ENCODE measurements at places on chromosomes 1 and 21.
A peak's percentile ranks its signal among the peaks of the same experiment; 100 is the strongest.

DNA sequence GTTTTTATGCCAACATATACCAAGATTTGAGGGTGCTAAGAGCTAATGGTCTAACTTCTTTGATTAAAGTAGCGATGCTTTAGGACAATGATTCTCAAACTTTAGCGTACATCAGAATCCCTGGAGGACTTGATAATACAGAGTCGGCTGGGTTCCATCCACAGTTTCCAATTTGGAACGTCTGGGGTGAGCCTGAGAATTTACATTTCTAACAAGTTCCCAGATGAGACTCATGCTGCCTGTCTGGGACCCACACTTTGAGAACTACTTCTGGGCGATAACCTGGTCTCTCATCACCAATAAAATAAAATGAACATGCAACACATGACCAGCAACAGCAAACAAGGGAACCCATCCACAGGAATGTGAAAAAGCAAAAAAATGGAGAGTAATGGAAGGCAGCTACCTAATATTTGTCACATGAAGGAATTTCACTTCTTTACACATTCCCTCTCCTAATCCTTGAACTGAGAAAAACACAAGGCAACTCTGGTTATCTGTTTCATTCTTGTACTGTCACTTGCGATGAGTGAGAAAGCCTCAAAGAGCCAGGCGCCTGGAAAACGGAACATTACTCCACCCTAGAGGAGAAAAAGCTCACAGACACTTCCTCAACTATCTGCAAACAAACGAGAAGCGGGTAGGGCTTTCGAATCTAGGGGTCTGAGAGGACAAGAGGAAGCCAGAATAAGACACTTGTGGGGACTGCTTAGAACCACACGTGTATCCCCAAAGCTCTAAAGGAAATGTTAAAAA is 14.0 kb downstream of the HSF2BP start:
- peak; percentile 54 for DNase-seq

DNA sequence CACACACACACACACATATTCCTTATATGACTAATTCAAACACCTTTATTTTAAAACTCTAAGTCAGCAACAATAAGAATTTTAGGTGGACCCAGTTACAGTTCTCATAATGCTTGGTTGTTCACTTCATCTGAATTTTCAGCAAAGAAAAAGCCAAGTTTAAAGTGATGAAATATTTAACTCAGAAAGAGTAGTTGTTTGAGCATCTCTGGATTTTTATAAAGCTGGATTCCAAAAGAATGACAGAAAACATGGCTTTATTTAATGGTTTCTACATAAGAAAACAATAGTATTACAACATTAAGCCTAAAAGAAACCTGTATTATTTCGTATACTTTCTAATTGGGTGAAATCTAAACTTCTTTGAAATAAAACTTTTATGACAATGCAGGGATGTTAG is 54.2 kb upstream of the ADAMTS5 start:
- no peak for DNase-seq

GRCh38 chr1:175002910-175003517 is 3.3 kb downstream of the CACYBP start:
- no peak for DNase-seq

DNA sequence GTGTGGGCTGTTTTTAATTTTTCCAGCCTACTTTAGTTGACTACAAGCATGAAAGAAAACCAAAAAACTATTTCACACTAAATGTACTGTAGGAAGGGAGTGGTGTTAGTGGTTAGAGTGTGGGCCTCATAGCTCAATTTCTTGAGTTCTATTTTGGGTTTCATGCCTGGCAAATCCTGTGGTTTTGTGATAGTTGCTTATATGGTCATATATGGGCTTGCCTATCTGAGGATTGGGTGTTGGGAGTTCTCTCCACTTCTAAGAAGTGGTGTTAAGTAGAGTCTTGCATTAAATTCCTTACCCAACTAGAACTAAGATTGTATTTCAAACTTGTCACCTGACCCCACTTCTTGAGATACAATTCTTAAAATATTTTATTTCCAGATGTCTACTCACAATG is 37.8 kb upstream of the COL11A1 start:
- no peak for DNase-seq

- no peak for DNase-seq
Observed at GRCh38 chr1:63362578-63362977, 4.8 kb upstream of the ALG6 start.

DNA sequence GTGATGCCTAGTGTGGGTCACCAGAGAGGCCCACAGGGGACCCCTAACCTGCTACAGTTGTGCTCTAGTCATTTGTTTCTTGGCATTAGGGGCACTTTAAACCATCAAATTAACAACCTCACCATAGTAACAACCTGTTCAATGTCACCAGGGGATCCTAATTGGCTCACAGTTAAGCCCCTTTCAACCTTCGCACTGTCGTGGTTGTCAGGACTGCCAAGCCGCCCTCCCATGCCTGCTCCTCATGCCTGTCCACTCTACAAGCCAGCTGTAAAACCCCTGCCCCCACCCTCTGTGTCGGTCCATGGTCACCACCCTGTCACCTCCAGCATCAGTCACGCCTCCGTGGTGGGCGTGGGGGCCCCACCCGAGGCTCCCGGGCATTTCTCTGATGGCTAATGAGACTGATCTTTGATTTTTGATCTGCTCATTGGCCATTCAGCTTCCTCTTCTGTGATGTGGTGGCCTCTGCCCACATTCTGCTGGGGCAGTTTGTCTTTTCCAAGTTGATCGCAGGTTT is 96.6 kb downstream of the WDR4 start:
- no peak for DNase-seq

DNA sequence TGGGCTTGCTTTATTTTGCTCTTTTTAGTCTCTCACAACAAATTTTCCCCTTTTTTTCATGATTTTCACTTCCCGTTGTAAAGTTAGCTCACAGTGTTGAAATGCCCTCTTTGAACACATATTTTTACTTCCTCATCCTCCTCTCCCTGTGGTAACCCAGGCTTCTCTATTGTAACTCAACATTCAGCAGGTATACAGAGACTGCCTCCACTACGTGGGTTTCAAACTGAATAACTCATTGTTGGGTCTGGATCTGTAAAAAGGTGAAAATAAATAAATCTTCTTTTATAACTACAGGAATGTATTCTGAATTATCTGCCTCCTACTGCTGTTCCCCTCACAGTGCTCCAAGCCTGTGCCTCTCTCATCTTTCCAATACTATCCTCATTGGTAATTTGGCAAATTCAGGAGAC is 166.4 kb downstream of the RUNX1 start:
- no peak for DNase-seq

- DNase-seq, result no peak
Observed at GRCh38 chr1:914131-914890, 9.4 kb upstream of the SAMD11 start.

DNA sequence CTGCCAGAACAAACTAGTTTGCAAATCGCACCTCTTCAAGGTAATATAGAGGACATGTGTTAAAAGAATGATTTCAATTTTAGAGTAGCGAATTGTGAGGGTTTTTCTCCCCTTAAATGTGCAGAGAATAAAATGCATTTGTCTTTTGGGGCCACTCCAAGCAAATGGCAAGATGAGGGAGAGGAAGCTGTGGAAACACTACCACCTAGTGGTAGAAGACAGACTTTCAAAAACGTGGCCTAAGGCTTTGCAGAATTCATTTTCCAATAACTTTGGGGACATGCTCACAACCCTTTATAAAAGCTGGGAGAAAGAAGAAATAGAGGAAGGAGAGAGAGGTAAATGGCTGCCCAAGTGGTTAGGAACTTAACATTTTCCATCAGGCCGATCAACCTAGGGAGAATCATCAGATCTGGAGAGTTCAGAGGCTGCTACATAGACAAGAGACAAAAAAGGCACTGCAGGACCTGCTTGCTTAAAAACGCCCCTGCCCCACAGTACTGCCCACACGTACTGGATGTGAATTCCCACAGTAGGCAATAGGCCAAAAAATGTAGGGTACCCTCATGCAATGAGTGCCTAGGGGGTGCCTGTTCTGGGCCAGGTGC is 15.7 kb upstream of the RCAN1 start:
- no peak for DNase-seq

- no peak for DNase-seq
Observed at GRCh38 chr21:45449658-45450422, 44.9 kb downstream of the COL18A1 start.

GRCh38 chr1:65759516-65759915 is 33.2 kb upstream of the PDE4B start:
- DNase-seq, result no peak

DNA sequence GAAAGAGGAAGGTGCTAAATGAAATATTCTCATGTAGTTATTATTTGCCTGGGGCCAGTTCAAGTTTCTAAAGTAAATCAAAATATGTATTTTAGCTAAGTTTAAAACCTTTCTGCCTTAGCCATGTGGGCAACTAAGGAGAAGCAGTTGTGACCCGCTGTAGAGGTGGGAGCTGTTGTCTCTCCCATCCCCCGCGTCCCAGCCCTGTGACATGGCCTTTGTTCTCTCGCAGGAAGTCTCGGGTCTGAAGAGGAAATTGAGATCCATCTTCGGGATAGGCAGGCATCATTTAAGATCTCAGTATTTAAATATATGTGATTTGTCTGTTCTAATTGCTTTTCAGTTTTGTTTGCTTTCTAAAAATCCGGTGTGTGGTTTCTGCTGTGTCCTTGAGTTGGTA is 121.5 kb downstream of the CAMTA1 start:
- DNase-seq, result no peak

DNA sequence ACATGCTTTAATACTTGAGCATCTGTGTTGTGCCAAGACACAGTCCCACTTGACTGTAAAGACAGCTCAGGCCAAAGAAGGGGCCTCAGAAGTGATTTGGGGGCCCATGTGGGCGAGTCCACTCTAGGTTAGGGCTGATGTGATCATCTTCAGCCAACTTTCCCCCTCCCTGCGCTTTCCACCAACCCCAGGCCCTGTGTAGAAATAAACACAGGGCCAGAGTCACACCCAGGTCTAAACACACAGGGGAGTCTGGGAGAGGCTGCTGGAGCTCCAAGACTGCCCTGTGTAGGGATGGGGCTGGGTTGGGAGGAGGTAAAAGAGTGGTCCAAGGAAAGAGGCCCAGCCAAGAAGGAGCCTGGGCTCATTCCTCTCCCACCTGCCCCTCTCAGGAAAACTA is 2.5 kb upstream of the WNT2B start:
- DNase-seq, result no peak

GRCh38 chr1:175287377-175287776 is 94.8 kb upstream of the KIAA0040 start:
- DNase-seq, result no peak

DNA sequence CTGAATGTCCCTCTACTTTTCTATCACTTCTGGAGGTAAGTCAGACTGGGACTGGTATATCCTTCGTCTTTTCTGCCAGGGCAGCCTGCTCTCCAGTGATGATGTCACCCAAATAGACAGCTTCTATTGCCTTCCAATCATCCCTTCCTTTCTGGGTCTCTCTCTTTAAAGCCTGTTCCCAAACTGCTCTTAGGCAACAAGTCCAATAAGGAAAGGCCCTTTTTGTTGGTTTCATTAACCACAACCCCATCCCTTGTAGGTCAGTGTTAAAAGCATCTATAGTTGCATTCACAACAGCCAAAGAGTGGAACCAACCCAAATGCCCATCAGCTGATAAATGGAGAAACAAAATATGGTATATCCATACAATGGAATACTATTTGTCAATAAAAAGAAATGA is 114.4 kb downstream of the CNIH3 start:
- DNase-seq, result no peak

DNA sequence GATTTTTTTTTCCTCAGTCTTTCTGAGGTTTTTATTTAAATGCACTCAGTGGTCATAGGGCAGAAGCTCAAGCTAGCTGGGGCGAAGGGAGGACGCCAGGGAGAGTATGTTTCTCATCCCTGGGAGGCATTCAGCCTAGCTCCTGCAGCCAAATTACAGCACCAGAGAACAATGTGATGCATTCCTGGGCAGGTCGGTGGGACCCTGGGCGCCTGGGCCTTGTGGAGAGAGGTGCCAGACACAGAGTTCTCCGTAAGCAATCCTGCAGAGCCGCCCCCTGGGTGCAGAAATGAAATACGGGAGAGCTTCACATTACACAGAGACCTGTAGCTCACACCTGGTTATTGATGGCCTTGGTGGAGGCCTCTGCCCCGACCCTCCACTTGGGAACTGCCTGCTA is 15.5 kb downstream of the WNT2B start:
- DNase-seq, result no peak

DNA sequence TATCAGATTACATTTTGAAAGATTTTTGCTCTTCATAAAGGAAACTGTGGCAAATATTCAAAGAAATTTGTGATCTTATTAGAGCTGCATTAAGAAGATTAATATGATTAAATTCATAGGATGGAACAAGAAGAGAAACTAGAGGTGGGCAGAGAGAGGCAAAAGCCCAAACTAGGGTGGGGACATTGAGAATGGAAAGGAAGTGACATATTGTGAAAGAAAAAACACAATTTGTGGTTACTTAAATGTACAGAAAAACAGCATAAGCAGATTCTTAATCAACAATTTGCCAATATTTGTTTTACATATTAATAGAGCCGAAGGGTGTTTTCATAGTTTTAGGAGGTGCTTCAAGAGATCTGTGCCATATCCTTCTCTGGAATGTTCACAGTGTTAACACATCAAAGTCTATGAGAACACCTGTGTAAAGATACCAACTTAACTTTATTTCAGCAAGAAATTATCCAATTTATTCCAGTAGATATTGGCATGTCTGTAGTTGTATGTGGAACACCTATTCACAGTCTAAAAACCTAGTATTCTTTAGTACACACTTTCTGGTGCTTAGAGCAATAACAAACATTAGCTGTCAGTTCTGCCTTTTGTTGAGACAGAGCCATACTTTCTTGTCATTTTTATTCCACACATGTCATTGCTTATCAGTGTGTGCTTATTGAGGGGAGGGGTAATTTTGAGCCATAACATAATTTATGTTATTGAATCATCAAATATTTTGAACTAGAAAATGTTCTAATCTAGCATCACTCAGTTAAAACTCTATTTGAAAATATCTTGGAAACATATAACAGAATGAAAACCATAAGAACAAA is 401.5 kb downstream of the PTPRC start:
- DNase-seq, result no peak

DNA sequence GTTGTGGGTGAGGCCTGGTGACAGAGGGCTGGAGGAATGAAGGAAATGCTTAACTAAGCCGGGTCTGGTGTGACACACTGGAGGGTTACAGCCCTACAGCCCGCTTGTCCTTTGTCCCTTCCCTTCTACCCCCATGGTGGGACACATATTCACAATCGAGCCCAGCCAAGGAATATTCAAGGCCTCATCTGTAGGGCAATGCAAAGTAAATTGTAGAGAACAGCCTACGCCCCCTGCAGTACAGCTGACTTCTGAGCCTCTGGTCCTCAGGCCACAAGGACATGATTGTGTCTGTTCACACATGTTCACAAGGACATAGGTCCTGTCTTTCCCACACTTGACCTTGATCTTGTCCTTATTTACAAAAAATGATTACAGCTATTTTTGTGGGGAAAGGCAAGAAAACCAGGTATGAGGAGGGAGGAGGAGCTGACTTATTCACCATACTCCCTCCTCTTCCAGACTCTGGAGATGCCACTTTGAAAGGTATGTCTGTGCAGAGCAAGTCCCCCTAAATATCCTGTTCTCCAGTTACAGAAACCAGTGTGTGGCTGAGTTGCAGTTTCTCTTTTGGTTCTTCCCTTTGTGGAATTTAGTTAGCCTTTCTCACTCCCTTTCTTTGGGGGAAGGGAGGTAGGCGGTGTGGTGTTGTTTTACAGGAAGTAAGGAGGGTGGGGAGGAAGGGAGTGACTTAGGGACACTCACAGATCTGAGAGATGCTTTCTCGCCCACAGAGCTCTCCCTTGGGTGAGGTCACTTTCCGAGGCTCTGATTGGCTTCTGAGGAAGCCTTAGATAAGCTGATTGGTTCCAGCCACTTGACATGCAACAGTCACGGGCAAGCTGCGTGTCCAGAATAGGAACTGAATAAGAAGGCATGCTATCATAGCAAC is 14.6 kb downstream of the POLR3GL start:
- DNase-seq, result peak; percentile 94

GRCh38 chr1:229093609-229094336 is 177.1 kb upstream of the RAB4A start:
- no peak for DNase-seq

All from pulmonary artery endothelial cell (primary cell).